ENCODE measurements at places on chromosomes 16 and 17.

DNA sequence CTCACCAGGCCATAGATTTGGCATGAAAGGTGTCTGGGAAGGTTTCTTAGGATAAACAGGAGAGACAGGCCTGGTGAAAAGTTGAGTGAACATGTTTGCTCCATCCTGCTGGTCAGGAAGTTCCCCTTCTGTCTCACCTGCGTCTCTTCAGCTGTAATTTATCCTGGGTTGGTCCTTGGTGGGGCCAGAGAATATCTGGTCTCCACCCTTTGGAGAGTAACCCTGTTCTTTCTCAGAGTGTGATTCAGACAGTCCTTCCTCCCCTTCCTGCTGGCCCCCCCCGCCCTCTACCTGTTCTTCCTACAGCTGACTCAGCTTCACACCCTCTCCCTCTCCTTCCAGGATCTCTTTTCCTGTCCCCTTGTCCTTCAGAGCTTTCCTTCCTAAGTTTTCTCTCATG is 17.1 kb downstream of the MINK1 start:
- no peak for DNase-seq

DNA sequence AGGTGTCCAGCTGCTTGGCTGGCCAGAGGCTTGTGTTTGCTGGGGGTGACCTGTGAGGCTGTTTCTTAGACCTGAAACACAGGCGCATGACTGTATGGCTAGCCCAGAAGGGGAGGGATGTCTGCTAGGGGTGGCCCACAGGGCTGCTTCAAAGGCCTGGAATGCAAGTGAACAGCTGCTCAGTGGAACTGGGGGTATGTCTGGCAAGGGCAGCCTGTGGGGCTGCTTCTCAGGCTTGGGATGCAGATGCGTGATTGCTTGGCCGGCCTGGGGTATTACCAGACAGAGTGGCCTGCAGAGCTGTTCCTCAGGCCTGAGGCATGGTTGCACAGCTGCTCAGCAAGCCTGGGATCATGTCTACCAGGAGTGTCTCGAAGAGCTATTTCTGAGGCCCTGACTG is 20.5 kb downstream of the TANC2 start:
- no peak for DNase-seq

DNA sequence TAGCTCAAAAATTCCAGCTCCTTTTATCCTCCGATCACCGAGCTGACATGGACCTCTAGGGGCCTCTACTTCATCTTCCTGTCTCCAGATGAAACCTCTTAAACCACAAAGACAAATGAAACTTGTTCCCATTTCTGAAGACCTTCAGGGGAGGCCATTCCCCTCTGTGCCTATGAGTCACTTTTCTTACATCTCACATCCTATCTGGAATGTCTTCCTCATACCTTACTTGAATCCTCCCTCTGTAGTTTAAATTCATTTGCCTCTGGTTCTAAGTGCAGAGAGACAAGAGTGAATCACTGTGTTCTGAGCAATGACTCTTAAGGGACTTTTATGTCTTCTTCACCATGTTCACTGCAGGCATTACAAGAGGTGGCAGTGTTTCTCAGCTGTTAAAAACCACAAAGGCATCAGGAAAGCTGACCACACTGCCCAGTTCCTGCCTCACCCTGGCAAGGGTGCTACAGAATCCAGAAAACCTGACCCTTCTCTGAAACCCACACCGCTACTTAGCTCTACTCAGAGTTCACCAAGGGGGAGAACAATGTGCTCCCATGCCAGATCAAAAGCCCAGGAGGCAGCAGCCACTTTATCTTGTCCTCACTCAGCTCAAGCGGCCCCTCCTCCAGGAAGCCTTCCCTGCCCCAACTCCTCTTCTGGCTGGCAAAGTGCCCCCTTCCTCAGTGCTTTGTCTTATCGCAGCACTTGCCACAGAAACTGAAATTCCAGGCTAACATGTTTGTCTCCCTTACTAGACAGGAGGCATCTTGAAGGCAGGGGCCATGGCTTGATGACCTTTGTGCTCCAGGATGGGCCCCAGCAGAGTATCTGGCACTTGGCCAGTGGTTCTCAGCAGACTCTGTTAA is 6.4 kb downstream of the CUEDC1 start:
- DNase-seq, result peak; percentile 45

- DNase-seq, result no peak
Measured at GRCh38 chr17:77444628-77444983, 303.8 kb downstream of the SEC14L1 start.

- DNase-seq, result no peak
Measured at GRCh38 chr16:27188633-27189032, 14.7 kb upstream of the KDM8 start.

GRCh38 chr16:84597528-84597896 is 20.4 kb downstream of the COTL1 start:
- no peak for DNase-seq

- DNase-seq, result peak; percentile 40
Measured at GRCh38 chr17:7018331-7018964, 4.4 kb upstream of the BCL6B start.

- no peak for DNase-seq
Measured at GRCh38 chr16:51670527-51670926, 519.5 kb upstream of the SALL1 start.

DNA sequence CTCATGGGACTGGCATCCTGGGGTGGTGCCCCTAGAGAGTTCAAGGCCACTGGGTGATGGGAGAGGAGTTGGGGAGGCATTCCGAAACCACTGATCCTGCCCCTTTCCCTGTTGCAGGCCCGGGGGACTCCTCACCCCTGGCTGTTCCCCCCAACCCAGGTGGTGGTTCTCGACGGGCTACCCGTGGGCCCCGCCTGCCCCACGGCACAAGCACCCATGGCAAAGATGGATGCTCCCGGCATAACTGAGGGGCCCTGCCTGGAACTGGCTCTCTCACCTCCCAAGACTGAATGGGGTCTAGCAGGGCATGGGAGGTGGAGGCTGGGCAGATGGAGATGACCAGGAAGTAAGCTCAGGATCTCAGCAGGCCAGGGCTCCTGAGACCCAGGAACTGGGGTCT is 6.6 kb downstream of the BTBD17 start:
- no peak for DNase-seq

DNA sequence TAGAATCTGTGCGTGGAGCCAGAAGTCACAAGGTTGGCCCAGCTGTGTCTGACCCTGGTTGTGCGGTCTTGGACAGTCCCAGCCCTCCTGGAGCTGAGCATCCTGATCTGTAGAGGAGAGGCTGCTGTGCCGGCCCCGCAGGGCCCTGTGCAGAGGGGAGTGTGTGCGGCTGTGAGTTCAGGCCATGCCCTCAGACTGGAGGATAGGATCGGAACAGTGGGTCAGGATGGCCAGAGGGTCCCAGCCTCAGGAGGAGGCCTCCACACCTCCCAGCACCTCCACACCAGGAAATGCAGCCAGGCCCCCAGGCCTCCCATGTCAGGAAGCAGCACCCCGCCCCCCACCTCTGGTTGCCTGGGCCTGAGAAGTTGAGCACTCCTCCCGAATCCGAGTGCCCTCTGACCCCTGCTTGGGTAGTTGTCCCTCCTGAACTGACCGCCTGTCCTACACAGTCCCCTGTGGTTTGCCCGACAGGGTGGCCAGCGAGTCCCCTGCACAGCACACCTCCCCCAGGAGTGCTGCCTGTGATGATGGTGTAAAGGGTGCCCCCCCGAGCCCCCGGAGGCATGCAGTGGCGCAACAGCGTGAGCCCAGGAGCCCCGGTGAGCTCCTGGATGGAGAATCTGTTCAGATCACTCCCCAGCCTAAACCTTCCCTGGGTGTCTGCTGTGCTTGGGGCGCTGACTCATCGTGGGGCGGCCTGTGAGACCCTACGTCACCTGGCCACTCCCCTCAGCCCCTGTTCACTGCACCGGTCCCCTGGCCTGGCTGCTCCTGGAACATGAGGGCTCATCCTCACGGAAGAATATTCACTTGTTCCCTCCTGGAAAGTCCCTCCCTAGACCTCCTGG is 285.2 kb downstream of the SEC14L1 start:
- DNase-seq, result no peak

DNA sequence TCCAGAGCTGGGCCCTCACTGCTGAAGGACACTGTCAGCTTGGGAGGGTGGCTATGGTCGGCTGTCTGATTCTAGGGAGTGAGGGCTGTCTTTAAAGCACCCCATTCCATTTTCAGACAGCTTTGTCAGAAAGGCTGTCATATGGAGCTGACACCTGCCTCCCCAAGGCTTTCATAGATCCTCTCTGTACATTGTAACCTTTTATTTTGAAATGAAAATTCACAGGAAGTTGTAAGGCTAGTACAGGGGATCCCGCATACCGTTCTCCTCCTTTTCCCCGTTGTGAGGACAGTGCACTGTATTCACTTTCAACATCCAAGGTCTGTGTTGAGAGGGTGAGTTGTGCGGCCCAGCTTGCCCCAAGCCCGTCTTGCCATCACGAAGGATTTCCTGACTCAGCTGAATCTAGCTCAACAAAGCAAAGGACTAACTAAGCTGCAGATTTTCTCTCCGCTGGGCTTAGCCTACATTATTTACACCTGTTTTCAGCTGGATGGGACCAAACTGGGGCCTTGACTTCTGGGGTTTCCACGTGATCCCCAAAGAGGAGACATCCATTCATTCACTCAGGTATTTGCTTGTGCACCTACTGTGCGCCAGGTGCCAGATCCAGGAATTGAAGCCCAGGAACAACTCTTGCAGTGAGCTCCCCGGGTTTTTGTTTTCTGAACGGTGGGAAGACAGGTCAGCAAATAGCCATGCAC is 5.2 kb upstream of the TMEM235 start:
- no peak for DNase-seq

GRCh38 chr16:86046667-86047270 is 147.8 kb downstream of the IRF8 start:
- peak; percentile 32 for DNase-seq

DNA sequence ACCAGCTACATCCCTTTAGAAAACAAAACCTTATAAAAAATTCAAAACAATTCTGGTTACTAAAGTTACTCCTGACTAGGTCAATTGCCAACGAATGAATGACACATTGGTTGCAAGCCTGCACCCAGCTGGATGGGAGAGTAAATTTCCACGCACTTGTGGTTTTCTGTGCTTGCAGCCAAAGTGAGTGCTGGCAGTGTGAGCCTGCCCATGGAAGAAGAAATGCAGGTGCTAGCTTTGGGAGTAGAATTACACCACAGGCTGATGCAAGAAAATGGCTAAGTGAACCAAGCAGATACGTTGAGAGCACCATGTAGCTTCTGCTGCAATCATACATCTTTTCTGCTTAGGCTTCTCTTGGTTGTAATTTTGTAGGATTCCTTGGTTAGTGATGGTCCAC is 74.6 kb downstream of the SYCE1L start:
- DNase-seq, result no peak

DNA sequence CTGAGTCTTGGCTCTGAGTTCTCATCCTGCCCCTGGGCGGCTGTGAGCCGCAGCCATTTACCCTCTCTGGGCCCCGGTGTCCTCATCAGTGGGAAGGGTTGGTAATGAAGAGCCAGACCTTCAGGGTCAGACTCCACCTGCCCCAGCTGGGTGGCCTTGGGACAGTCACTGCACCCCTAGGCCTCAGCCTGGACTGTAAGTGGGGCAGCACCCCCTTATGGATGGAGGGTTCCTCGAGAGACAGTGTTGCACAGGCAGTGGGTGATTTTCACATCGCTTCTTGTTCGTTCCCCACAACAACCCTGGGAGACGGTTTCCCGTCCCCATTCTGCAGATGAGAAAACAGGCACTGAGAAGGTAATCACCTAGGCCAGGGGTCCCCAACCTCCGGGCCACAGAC is 60.5 kb downstream of the B9D1 start:
- no peak for DNase-seq

Measured in right forelimb (tissue), 1 donor.